ENCODE measurements at places on chromosomes 6 and 20.

GRCh38 chr6:56594699-56595098 lies 48.0 kb downstream of the DST start:
- DNase-seq, result no peak

GRCh38 chr20:58188527-58188926 lies 39.9 kb downstream of the ANKRD60 start:
- no peak for DNase-seq

- no peak for DNase-seq
Observed at GRCh38 chr6:13702809-13703302, 8.8 kb downstream of the RANBP9 start.

GRCh38 chr6:116004841-116005815 lies 55.6 kb downstream of the FRK start:
- no peak for DNase-seq

DNA sequence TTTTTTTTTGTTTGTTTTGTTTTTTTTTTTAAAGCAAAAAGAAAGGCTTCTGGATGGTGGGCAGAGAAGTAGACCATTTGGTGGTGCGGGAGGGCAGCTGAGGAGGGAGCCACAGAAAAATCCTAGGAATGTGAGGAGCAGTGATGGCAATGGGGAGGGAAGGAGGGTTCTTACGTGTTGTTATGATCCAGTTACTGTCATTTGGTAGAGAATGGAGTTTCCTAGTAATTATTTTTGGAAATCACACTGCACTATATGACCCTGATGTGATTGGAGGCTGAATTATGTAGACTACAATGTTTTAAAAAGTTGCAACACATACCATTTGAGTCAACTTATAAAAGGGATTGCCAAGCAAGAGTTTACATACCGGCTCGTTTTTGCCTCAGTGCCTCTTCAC lies 22.1 kb downstream of the ADGRF5 start:
- no peak for DNase-seq

Data from activated naive CD4-positive, alpha-beta T cell treated with anti-CD3 and anti-CD28 coated beads, Interleukin-2, amount 50 U/mL, for 72 hours (primary cell).